ENCODE measurements at places on chromosomes 5 and 9.

DNA sequence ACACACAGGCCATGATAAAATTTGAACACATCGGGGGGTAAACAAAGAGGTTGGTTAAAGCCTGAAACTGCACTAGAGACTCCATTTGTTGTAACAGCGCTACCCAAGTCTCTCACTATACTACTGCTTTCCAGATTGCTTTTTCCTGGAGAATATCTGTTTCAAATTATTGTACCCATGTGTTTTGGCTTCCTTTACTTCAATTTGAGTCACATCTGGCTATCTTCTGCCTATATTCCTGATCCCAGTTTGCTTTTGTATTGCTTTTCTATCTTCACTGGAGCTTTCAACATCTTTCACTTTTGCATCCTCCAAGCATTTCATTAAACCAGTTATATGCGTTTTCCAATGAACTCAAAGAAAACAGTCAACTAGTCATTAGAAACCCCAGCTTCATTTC, 404.7 kb downstream of the MLLT3 start:
- DNase-seq = no peak

DNA sequence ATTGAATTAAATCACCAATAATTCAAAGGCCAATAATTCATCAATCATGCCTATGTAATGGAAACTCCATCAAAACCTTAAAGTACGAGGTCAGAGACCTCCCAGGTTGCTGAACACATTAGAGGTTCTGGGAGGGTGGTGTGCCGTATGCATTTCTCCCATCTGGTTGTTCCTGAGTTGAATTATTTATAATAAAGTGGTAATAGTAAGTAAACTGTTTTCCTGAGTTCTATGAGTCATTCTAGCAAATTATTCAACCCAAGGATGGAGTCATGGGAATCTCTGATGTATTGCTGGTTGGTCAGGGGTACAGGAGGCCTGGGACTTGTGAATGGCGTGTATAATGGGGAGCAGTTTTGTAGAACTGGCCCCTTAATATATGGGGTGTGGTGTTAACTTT, 191.7 kb downstream of the CARTPT start:
- DNase-seq = no peak

- DNase-seq = no peak
Observed at GRCh38 chr9:134622896-134623257, 18.7 kb upstream of the COL5A1 start.

DNA sequence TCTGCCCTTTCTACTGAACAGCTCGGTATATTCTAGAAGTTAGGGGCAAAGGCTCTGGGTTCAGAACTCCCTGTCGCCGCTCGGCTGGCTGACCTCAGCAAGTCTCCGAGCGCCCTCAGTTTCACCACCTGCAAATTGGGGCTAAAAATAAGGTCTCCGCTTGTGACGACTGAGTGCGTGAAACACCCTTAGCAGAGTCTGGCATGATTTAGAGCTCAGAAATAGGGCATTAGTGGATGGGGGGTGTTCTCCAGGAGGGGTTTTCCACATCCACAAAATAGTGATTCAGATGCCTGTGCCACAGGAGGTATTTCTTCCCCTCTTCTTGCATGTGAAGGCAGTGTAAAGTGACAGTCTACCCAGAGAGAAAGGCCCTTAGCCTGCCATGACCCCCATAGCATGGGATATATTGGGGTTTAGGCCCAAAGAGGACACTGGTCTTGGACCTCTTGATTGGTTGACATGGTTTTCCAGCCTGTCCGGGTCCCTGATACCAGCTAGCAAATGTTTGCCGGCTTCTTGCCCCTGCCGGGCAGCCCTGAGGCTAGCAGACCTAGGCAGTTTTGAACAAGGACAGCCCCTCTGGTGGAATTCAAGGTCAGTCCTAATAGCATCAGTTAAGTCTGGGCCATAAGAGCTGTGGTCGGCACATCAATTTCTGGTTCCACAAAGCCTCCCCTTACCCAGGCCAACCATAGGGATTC, 1.4 kb downstream of the ERGIC1 start:
- no peak for DNase-seq

DNA sequence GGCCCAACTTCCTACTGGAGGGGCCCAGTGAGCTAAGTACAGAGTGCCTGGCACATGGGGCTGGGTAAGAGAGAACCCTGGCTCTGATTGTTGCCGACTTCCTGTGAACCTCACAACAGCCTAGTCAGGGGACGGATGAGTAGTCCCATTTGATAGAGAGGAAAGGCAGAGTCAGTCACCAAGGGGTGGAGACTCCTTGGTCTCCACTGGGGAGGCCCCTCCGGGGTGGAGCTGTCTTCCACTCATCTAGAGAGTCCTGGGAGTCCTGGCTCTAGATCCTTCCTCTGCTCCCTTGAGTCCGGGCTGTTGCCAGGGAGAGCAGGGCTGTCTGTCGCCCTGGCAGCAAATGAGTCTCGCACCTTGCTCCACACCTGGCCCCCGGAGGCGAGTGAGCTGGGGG, 8.0 kb downstream of the GRK6 start:
- DNase-seq = no peak

DNA sequence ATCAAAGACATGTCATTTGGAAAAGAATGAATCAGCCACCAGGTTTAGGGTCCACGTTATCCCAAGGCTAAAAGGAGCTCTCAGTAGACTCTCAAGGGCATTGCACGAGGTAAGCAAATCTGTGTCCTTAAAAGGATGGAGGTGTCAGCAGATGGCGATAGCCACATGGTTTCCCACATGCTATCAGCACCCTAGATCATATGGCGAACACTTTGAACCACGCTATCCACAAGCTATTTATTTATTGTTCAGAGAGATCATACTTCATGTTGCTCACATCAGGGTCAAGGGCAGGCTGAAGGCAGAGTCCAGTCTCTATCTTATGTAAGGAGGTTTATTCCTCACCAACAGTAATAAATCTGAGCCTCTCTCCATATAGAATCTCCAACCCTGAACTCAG, 43.7 kb downstream of the CDH6 start:
- DNase-seq = no peak

GRCh38 chr9:7303907-7304626, 495.5 kb downstream of the DMAC1 start:
- DNase-seq = no peak

DNA sequence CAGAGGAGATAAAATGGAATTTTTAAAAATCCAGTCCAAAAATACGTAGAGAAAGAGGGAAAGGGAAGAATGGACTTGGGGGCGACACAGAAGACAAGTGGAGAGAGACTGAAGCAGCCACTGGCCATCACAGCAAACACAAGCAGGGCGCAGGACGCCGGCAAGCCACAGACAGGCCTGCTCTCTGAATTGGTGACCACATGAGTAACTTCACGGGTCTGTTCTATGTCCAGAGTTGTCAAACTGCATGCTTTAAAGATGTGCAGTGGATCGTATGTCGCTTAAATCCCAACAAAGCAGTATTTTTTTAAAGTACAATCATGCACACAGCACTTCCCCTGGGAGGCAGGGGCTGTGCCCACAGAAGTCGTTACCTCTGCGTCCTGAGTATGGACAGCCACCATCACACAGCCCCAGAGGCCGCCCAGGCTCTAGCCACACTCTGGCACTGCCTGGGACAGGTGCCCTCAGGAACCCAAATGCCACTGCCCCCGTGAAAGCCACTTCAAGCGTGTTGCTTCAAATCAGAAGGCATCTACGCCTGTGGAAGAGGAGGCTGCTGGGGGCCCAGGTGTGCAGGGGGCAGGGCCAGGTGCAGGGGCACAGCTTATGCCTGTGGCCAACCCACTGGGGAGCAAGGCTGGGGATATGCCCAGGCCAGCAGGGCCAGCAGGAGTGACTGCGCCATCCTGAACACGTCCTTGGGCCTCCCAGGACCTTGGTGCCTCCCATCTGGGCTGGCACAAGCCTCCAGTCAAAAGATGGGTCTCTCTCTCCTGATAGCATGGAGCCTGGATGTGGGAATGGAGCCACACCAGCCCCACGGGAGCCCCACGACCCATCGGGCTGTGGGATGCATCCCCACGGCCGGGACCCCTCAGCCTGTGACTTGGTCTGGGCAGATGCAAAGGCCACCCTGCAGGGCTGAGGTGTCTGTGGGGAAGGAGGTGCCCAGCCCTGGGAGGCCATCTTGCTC, 5.9 kb upstream of the LRRC14B start:
- no peak for DNase-seq

- no peak for DNase-seq
Observed at GRCh38 chr5:71828291-71829040, 109.4 kb downstream of the CARTPT start.

DNA sequence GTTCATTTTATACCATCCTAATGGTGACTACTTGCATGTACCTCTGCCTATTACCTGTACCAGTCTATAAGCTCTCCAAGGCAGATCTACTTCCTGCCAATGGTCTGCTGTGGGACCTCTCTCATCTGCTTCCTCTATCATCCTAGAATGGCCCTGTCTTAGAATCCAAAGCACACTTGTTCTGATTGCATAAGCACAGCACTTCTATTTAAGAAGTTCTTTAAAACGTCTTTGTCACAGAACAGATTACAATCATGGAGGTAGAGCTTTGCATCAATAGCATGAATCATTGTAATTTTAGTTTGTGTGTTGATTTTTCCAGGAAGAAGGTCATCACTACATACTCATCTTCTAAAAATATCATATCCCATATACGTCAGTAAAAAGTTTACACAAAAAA, 131.8 kb upstream of the ACOT12 start:
- no peak for DNase-seq

DNA sequence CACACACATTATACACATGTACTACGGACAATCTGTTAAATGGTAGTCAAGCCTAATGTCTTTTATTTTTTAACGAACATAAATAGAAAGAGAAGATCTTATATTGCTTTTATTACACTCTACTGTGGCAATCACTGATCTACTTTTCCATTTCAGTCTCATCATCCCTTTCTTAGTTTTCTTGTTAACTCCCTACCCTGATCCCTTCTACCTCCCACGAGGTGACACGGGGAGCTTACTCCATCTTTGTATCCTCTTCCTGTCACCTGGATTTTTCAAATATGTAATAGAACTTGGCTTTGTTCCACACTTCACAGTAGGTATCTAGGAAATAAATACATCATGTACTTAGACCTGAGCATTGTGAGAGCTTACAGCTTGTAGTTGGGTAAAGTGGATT, 211.0 kb downstream of the PIK3R1 start:
- no peak for DNase-seq

DNA sequence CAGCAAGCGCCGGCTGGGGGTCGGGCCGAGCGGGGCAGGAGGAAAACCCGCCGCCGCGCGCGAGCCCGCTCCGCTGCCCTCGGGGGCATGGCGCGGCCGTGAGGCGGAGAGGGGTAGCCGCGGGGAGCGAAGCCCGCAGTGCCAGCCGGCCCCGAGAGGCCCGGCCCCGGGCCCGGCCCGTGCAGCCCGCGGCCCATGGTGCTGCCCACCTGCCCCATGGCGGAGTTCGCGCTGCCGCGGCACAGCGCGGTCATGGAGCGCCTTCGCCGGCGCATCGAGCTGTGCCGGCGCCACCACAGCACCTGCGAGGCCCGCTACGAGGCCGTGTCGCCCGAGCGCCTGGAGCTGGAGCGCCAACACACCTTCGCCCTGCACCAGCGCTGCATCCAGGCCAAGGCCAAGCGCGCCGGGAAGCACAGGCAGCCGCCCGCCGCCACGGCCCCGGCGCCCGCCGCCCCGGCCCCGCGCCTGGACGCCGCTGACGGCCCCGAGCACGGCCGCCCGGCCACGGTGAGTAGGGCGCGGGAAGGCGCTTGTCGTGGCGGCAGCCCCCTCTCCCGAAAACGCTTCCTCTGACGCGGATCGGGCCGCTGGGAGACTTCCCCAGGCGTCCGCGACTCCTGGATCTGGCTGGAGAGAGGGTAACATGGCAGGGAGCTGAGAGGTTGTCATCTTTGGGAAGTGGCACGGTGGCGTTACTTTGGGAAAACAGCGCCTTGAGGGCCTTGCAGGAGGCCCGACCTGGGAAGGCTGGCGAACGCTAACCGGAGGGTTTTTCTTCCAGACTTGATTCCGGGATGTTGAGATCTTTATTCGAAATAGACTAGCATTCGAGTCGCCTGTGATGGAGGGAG, 523 bp downstream of the MAML1 start:
- DNase-seq = peak; percentile 47

GRCh38 chr5:146825033-146825432, 53.5 kb downstream of the PPP2R2B start:
- peak; percentile 69 for DNase-seq

DNA sequence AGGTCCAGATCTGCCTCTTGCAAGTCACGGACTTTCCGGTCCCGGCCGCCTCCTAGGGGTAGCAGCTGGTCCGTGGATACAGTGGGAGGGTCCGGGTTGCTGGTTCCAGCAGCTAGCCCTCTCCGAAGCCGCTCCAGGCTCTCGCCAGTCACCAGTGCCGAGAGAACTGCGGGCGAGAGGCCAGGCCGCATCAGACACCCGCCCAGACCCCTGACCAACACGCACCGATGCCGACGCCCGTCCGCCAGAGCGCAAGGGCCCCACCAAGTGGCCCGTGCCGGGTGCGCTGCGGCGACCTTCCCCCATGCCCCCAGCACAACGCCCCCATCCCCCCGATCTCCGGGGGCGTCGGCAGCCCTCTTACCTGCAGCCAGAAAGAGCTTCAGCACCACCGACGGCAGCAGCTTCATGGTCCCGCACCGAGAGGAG, 470 bp downstream of the HBEGF start:
- peak; percentile 62 for DNase-seq

GRCh38 chr5:123578390-123578789, 66.4 kb downstream of the CSNK1G3 start:
- DNase-seq = no peak

- DNase-seq = no peak
Observed at GRCh38 chr5:402615-403359, 40.2 kb upstream of the EXOC3 start.

GRCh38 chr5:52743012-52743411, 44.7 kb upstream of the ITGA1 start:
- no peak for DNase-seq

GRCh38 chr9:22060831-22061383, 51.8 kb upstream of the CDKN2B start:
- DNase-seq = no peak

DNA sequence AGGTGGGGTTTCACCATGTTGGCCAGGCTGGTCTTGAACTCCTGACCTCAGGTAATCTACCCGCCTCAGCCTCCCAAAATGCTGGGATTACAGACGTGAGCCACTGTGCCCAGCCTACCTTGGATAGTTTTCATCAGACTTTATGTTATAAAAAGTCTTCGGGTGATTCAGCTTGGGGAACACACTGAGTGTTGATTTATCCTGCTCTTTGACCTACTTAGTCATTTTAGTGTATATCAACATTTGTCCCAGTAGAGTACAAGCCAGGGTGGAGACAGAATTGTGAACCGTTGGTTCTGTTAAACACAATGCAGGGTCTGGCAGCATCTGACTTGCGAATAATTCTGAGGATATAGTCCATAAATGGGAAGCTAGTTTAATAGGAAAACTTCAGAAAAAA, 39.7 kb downstream of the NFX1 start:
- DNase-seq = no peak

Data from endothelial cell (in vitro differentiated cells).